ENCODE measurements at places on chromosomes 7 and 10. TPM values are rescaled to one million over a fixed set of nuclear protein-coding genes. Genes with fewer than 3 reads are reported as not detected.

DNA sequence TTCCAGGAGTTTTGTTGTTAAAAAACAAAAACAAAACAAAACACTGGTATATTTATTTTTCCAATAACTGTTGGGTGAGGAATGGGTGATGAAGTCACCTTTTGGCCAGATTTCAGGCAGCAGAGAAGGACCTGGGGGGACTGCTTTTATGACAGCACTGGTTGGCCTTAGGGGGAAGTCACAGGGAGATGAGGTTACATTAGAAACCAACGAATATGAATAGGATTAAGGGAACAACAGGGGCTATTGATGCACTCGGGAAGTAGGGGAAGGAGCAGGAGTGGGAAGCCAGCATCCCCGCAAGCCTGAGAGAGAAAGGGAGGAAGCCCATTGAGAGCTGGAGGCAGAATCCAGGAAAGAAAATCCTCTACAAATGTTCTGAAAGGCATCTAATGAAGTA is 958.4 kb downstream of the TYW1 start:
- DNase-seq: no peak

GRCh38 chr10:126417220-126417825 is 29.0 kb upstream of the ADAM12 start:
- no peak for DNase-seq

DNA sequence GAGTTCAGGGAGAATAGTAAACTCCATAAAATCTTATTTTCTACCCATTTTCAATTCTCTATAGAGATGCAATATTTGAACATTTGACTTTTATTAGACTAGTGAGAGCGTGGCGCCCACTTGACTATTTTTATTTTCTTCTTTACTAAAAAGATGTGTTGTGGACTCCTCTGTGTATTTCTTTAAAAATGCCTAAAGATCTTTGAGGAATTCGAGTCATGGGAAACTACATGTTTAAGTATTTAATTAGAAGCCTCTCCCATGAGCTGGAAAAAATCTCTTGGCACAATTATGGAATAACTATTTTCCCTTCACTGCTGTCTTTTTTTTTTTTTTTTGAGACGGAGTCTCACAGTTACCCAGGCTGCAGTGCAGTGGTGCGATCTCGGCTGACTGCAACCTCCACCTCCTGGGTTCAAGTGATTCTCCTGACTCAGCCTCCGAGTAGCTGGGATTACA is 124.2 kb downstream of the ARHGAP12 start:
- no peak for DNase-seq

GRCh38 chr7:139976838-139977656 is 85.7 kb downstream of the PARP12 start:
- no peak for DNase-seq

The TMEM176B gene
- not detected for total RNA-seq

The SPAM1 gene
- total RNA-seq: not detected

DNA sequence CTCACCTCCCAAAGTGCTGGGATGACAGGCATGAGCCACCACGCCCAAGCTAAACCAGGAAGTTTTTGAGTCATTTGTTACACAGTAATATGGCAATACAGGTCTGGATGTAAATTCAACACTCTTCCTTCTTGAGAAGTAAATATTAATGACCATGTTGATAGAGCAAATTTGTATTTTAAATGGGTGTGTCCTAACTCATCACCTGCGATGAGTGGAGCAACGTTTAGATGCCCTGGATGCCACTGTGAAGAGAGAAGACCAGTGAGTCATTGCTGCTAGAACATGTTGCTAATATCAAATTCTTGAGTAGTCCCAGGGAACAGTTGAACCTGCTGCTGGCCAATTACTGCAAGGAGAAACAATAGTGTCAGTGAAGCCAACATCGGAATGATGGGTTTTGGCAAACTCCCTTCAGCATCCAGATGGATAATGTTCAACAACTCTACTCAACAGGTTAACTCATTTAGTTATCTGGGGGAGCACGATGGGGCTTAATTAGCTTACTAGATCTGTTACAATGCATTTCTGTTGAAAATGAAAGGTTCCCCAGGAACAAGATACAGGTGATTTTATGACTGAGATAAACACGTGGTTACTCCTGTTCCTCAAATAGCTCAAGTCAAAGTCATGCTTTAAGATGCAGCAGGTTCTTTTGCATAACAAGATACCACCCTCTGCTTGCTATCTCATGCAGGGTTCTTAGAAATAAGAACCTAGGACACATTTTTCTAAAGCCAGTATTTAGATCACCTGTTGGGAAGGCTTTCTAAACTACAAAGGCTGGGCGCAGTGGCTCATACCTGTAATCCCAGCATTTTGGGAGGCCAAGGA is 146.8 kb downstream of the CALN1 start:
- no peak for DNase-seq

- no peak for DNase-seq
These were observed 43.2 kb downstream of the CCNY start for GRCh38 chr10:35379226-35380137.

- DNase-seq: no peak
These were observed 222.1 kb downstream of the GLI3 start for GRCh38 chr7:42014625-42015618.

DNA sequence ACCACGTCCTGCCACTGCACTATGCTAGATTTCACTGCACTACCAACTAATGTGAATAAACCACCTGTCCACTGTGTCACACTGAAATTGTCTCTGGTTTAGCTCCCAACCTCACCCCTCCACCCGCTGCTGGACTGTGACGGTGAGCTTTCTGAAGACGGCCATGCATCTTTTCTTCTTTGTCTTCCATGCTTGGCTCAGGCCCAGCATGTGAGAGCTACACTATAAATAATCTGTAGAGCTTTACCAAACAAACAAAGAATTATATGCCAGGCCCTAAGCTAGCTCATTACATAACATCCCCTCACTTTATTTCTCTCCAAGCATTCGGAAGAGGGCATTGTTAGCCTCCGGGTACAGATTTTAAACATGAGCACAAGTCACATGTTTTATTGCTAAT is 633.2 kb downstream of the TNS3 start:
- no peak for DNase-seq

DNA sequence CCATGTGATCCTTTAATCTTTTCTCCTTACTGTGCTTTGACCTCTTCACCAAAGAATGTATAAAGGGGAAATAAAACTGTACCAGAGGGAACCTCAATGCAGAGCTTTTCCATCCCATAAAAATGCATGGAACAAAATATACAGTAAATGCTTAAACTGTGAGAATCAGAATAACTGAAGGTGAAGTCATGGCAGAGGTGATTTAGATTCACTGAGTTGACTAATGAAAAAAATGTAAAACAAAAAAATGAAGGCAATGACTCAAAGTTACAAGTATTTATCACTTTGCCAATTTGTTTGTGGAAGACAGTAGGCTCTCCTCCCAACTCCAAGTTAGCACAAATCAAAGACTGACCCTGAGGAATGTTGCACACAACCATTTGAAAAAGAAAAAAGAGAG is 1331.6 kb upstream of the SORCS1 start:
- DNase-seq: no peak

- DNase-seq: peak; percentile 65
These were observed 215.3 kb upstream of the ZNF32 start for GRCh38 chr10:43863859-43864591.
